ENCODE measurements at places on chromosomes 2 and 18. TPM values are rescaled to one million over a fixed set of nuclear protein-coding genes. Genes with fewer than 3 reads are reported as not detected.

The GPR17 gene
- 0.84 TPM for total RNA-seq

The CCL20 gene
- 2.2 TPM for total RNA-seq

The KCNS3 gene
- 44.5 TPM for total RNA-seq

The MTHFD2 gene
- 92.6 TPM for total RNA-seq

The CNDP1 gene
- not detected for total RNA-seq
